ENCODE measurements at places on chromosomes 12 and 14.
A peak's percentile ranks its signal among the peaks of the same experiment; 100 is the strongest.

- DNase-seq, result no peak
Measured at GRCh38 chr14:23085458-23085857, 9.5 kb downstream of the ACIN1 start.

GRCh38 chr12:4274396-4275015, 944 bp downstream of the CCND2 start:
- DNase-seq, result no peak

GRCh38 chr14:96235426-96235825, 20.6 kb upstream of the BDKRB1 start:
- DNase-seq, result no peak

GRCh38 chr12:120199595-120200306, 1.2 kb downstream of the RPLP0 start:
- no peak for DNase-seq

DNA sequence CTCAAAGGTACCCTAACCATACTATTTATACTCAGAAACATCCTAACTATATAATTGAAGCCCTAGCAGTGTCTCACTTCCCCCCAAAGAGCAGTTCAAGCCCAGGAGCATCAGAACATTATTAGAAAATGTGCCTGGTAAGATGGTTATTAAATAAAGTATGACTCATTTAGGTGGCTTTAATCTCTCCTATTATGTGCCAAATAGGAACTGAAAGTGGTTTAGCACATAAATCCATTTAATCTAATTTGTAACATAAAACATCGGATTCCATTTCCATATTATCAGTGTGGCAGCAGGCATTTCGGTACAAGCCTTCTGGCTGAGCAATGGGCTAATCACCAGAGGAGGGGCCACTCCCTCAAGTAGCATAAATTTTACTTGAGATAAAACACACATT, 395.2 kb upstream of the TMTC1 start:
- DNase-seq, result no peak

GRCh38 chr14:83071888-83072501, 1538.3 kb upstream of the SEL1L start:
- no peak for DNase-seq

GRCh38 chr12:57750561-57751431, 1.3 kb downstream of the CDK4 start:
- no peak for DNase-seq

- DNase-seq, result no peak
Measured at GRCh38 chr12:19810213-19810612, 370.9 kb downstream of the AEBP2 start.

DNA sequence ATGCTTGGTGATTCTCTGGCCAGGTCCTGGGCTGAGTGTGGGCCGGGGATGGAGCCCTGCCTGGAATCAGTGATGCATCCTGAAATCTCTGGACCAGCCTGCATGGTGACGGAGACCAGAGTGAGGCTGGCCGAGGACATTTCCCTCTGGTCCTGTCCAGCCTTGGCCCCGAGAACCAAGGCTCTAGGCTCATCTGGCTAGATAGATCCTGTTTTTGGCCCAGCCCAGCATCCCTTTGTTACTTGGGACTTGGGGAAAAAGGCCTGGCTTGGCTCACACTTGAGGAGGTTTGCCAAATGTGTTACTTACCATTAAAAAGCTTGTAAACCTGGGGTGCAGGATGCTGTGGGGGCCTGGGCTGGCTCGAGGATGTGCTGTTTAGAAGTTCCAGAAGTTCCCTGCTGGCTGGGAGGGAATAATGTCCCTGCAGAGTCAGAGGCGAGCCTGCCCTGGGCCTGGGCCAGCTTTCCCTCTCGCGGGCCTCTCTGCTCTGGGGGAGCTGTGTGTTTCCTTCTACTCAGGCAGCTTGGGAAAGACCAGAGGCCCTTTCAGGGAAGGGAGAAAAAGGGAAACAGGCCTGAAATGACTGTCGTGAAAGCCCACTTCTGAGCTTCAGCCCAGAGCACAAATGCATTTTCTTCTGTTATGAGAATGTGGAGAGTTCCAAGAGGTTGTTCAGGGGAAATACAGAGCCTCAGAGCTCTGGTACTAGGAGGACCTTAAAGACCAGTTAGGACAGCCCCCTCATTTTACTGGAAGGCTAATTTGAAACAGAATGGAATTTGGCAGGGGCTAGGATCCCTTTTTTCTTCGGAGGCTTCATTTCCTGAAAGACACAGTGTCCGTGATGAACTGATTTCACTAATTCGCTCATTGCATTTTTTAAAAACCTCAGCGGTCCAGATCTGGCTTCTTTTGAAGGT, 47.2 kb upstream of the CTDSP2 start:
- DNase-seq, result peak; percentile 38

DNA sequence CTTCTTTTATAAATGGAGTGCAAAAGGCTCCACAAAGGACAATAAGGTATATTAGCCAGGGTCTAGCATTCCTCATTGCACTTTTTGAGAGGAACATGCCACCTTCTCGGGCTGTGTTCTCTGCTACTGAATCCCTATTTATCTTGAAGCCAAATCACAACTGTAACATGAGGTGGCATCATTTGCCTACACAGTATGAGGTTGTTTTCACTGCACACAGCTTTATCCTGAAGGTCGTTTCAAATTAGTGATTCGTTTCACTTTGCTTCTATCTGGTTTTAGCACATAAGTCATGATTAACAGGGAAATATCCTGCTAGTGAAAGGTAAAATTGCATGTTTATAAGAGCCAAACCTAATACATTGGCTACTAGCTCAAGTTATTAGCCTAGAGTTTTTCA, 153.8 kb downstream of the SLC35F4 start:
- DNase-seq, result no peak

DNA sequence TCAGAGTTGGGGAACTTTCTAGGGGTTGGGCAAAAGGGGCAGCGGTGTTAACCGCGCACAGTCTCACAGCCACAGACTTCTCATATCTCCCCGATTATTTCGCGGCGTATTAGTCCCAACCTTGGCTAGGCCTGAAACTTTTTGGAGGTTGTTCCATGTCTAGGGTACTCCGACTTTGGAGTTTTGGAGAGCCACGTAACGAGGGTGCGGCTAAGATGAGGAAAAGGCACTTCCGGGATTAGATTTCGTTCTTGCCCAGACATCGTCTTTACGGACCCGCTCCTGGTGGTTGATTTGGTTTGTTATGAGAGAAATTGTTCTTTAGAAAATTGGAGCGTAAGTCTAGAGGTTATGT, 513 bp downstream of the CCNK start:
- no peak for DNase-seq

DNA sequence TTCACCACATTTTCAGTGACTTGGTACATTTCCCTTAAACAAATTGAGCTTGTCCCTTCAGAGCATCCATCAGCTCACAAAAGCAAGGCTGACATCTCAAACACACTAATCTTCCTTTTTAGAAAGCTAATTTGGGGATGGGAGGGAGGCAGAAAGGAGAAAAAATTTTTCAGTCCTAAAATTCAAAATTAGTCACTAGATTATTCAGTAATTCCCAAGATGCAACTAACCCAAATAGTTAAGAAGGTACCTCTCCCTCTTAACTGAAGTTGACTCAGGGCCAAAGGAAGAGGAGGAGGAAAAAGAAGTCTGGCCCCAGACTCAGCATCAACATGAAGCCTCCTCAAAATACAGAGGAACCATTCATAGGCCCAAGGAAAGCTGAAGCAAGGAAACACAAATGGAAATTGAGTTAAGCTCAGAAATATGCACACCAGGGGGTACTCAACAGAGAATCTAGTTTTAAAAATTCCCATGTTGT, 21.7 kb downstream of the CBX5 start:
- DNase-seq, result no peak

GRCh38 chr12:91056488-91056887, 1.3 kb downstream of the KERA start:
- no peak for DNase-seq

GRCh38 chr12:121717041-121717699, 4.6 kb downstream of the TMEM120B start:
- no peak for DNase-seq

- no peak for DNase-seq
Measured at GRCh38 chr14:95046711-95047681, 110.3 kb downstream of the DICER1 start.

- DNase-seq, result no peak
Measured at GRCh38 chr12:69309461-69309860, 38.7 kb upstream of the LYZ start.

- DNase-seq, result no peak
Measured at GRCh38 chr12:122421187-122421820, 1.2 kb downstream of the CLIP1 start.

DNA sequence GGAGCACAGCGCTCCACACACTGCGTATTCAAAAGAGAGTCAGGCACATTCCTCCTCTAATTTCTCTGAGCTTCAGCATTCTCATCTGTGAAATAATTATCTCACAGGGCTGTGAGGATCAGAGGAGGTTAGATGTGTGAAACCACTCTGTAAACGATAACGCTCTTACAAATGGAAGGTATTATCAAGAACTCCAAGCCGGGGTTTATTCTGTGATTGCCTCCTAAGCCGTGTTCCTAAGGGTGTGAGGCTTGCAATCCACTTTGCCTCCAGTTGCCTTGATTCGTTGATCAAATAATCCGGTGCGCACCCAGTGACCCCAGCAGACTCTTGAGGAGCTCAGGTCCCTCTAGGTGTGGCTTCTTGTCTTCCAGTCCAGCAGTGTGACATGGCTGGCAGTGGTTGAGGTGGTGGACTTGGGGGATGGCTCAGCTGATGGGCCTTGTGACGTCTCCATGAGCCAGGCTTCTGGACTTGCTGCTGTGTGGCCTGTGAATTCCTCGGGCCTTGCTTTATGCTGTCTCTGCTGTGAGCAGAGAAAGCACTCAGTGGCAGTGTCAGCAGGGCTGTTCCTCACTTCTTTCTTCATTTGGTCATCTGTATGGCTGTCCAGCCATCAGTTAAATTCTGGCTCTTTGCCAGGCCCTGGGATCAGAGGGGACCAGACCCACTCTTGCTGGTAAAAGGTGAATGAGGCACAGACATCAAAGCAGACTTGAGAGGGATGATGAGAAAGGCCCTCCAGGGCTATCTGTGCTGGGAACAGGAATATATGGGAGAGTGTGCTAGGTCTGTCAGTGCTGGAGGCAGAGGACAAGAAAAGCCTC, 71.0 kb downstream of the SLC25A47 start:
- DNase-seq, result no peak

DNA sequence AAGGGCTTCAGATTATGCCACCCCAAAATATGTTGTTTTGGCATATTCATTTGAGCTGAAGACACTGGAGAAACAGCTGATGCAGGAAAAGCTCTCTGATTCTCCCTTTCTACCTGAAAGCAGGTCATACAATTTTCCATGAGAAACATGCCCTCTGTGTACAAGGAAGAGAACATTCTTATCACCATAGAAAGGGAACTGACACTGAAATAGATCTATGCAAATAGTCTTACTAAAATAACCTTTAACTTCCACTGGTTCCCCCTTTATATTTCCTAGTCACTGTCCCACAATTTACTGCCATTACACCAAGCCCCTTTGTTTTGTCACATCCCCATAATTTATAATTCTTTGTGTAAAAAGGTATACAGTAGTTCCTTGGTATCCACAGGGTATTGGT, 9.6 kb upstream of the PHC1 start:
- no peak for DNase-seq

GRCh38 chr12:84913129-84913515, 523 bp upstream of the SLC6A15 start:
- DNase-seq, result no peak

- peak; percentile 66 for DNase-seq
Measured at GRCh38 chr14:20679907-20680306, 4.5 kb upstream of the RNASE4 start.

DNA sequence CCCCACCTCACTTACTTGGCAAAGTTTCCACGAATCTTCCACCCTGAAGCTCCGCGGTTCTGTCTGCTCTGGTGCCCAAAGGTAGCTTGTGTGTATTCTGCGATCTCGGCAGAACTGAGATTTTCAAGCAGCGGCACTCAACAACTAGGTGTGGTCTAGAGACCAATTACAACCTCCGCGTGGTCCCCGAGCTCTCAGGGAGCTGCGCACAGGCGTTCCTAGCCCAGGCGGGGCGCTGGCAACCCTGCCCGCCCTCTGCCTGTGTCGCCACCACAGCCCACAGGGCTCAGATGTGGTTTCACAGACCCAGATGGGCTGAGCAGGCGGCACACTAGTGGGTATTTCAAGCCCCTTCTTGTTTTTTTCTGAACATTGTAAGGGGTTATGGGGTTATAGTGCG, 1.5 kb upstream of the DIABLO start:
- DNase-seq, result no peak

- DNase-seq, result no peak
Measured at GRCh38 chr12:78376257-78376656, 488.3 kb upstream of the SYT1 start.

- no peak for DNase-seq
Measured at GRCh38 chr14:102474934-102475333, 34.6 kb downstream of the ANKRD9 start.

DNA sequence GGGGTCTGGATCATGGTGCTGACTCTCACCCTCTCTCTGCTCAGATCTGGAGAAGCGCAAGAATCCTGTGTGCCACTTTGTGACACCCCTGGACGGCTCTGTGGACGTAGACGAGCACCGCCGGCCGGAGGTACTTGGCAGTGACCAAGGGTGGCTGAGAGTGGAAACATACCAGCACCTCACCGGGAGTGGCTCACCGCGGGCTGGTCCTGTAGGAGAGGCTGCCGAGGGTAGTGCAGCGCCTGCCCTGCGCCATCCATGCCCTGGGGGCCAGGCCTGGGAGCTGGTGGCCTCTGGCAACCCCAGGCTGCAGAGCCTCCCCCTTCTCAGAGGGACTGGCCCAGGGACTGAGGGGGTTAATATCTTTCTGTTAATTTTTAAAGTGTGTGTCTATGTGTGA, 46.2 kb downstream of the IL31 start:
- DNase-seq, result no peak

GRCh38 chr12:67827820-67828383, 161.3 kb upstream of the IFNG-AS1 start:
- no peak for DNase-seq

GRCh38 chr12:94941440-94941862, 62.0 kb downstream of the NDUFA12 start:
- DNase-seq, result no peak

DNA sequence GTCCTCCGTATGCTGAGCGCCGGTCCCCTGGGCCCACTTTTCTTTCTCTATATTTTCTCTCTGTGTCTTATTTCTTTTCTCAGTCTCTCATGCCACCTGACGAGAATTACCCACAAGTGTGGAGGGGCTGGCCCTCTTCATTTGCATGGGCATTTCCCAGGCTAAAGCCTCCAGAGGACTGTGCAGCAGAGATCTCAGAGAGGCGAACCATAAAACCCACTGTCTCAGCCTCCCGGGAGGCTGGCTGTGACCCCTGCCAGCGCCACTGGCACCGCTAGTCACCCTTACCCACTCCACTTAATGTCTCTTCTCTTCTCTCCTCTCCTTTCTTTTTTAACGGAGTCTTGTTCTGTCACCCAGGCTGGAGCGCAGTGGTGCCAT, 7.1 kb upstream of the SERPINA9 start:
- no peak for DNase-seq

DNA sequence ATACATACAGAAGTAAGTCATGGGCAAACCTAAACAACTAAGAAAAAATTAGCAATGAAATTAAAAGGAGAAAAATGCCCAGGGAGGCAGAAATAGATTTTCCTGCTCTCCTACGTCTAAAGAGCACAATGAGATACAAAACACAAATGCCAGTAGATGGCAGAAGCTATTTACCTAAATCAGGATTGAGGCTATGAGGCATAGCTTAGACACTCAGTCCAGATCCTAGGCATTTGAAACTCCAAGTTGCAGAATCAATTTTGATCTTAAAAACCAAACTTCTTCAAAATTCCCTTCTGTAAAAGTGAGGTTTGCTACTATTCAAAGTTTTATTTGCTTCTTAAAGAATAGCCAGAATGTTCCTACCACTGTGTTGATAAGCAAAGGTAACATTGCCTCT, 368.6 kb downstream of the DAD1 start:
- no peak for DNase-seq

- no peak for DNase-seq
Measured at GRCh38 chr12:84793558-84794367, 118.8 kb downstream of the SLC6A15 start.

Data from HuH-7.5 (cell line).